ENCODE measurements at places on chromosomes 5 and 9.

- no peak for DNase-seq
These were observed 222.4 kb downstream of the DIRAS2 start for GRCh38 chr9:90420211-90420610.

DNA sequence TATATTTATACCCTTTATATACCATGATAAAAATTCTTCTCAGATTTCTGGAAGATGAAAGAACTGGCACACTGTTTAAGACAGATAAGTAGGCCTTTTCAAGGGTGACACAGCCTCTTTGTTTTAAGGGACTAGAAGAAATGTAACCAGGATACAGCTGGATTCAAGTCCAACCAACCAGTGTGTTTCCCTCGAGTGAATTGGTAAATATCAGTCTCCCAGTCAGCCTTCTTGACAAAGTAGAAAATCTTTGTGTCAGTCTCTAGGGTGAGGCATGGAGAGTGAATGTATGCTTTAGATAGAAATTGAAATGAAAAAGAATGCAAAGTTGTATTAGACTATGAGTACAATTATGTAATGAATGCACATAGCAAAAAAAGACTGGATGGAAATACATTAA is 119.1 kb downstream of the ZDHHC21 start:
- DNase-seq: no peak

GRCh38 chr9:84000186-84000585 is 19.6 kb downstream of the RMI1 start:
- peak; percentile 71 for DNase-seq

DNA sequence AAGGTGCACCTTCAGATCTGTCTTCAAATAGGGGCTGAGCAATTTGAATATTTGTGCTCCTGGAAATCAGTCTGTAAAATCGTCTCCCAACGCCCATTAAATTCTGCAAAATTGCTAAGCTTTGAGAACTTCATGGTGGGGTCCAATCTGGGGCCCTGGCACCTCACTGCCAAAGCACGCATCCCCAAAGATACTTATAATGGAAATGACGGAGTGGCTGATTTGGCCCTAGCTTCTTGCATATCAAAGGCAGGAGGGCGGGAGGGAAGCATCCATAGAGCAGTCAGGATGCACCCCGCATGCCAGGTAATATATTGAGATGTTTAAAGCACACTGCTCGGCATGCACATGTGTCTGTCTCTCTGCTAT is 422.3 kb downstream of the EBF1 start:
- DNase-seq: no peak

DNA sequence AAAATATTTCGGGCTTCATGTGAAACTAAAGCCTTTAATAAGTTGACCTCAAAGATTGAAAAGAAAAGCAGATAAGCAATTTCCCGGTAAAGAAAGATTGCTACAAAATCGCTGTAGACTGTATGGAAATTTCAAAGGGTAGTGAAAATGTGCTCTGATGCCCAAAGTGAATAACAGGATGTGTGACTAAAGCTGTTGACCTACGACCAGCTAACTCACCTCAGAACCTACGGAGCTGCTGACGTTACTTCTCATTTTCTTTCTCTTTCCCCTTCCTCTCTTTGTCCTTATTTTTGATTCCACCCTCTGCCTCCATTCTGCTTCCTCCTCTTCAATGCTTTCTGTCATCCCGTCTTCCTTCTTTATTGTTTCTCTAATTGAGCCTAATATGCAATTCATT is 103.2 kb downstream of the PDE4D start:
- DNase-seq: no peak

DNA sequence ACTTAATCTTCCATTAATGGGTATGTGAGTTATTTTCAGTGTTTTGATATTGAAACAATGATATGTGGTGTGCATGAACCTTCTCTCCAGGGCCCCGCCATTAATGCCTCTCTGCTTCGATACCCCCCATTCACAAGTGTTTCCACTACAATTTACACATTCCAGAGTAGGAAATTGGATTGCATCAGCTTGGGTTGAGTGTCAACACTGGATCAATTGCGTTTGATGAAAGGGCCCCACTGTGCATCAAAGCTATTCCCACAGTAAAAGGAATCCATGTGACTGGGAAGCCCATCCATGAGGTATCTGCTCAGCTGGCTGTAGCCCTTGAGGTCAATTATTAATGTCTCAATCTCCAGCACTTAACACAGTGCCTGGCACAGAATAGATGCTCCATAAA is 17.8 kb upstream of the LVRN start:
- no peak for DNase-seq

DNA sequence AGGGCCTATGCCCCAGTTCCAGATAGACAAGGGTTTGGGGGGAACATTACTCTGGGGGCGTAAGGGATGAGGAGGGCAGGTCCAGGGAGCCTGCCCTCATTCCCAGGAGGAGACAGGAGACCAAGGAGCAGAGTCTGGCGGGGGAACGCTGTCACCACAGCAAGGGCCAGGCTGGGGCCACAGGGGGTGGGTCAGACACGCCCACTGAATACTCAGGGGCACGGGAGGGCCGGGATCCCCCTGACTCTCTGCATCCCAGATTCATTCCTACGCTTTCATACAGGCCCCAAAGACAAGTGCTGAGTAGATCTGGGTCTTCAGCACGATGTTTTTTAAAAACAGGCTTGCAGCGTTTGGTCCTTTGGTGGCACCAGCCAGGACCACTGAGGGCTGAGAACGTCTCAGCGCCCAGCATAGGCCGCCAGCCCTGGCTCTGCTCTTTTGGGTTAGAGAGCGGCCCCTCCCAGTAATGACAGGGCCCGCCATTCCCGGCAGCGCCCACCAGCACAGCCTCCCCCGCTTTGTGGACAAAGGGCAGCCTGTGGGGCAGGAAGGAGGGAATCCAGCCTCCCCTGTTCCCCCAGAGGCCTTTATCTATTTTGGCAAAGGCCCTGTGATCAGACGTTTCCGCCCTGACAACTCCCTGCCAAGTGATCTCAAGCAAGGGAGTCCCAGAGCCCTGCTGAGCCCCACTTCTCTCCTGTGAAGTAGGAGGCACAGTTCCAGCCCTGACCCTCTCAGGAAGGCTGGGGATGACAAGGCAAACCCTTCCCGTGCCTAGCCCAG is 24.9 kb downstream of the NEK6 start:
- peak; percentile 95 for DNase-seq

DNA sequence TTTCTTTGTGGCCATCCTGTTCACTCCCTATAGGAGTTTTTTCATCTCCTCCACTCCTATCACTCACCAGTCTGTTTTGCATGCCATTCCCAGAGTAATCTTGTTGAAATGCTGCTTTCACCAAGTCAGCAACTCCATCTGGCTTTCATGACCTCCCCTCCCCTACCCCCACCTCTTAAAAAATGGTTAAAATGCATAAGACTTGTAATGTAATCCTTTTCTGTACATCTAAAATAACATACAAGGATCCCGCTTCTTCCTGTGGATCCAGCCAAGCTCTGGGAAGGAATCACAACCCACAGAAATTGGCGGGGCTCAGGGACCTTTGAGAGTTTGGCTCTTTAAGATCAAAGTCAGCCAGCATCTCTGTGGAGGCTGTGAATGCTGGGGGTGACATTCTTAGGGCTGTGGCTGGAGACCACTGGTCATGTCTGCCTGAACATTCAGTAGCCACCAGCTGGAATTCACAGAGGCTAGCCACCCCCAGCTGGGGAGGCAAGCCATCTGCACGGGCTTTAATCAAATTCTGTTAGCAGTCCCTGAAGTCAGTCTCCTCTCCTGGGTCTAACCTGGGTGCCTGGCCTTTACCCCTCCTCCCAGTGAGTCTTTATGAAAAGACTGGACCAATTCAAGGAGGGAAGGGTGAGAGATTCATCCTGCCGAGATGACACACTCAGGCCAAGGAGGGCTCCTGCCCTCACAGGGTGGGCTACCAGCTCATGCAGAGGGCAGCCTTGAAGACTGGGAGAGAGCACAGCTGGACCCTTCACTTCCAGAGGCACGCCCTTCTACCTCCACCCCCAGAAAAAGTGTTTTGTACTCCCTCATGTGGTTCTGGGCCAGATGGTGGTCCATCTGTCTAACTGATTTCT is 132.9 kb downstream of the LIFR start:
- DNase-seq: no peak

DNA sequence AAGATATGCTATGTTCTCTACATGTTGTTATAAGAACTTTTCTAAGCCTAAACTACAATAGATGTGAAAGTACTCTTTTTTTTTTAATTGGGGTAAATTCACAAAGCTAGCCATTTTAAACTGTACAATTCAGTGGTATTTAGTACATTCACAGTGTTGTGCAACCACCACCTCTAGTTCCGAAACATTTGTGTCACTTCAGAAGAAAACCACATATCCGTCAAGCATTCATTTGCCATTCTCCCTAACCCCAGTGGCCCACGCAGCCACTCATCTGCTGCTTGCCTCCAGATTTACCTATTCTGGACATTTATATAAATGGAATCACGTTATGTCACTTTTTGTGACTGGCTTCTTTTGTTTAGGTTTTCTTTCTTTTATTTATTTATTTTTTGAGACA is 43.1 kb downstream of the SPTAN1 start:
- no peak for DNase-seq

DNA sequence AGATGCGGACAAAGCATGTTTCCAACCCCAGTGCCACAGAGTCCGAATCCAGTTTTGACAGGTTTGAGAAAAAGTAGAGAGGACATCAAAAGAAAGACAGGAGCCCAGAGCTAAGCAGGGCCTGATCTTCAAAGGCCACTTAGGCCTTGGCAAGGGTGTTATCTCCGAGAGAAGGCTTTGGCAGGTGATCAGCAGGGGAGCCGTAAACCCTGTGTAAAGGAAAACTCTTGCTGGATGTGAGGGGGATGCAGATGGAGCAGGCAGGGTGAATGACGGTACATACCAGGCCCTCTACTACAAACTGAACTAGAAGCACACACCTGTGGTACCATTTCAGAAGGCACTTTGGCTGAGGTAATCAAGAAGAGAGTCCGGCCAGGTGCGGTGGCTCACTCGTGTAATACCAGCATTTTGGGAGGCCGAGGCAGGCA is 1.4 kb upstream of the HNRNPH1 start:
- DNase-seq: no peak

- DNase-seq: no peak
These were observed 50.8 kb upstream of the NOTCH1 start for GRCh38 chr9:136596630-136597031.

GRCh38 chr5:13866792-13867191 is 77.7 kb downstream of the DNAH5 start:
- DNase-seq: peak; percentile 16

DNA sequence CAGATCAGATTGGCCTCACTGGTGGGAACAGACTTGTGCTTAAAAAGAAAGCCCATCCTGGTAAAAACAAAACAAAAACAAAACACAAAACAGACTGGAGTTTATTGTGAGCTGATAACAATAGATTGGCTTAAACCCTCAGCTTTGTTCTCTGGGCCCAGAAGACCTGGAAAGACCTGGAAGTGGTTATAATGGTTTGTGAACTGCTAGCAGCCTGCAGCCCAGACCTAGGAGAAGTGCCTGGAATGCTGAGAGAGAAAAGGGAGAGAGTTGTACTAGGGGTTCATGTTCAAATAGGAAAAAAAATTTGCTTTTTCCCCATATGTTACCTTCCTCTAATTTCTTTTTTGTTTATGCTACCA is 396.6 kb downstream of the DMAC1 start:
- no peak for DNase-seq

DNA sequence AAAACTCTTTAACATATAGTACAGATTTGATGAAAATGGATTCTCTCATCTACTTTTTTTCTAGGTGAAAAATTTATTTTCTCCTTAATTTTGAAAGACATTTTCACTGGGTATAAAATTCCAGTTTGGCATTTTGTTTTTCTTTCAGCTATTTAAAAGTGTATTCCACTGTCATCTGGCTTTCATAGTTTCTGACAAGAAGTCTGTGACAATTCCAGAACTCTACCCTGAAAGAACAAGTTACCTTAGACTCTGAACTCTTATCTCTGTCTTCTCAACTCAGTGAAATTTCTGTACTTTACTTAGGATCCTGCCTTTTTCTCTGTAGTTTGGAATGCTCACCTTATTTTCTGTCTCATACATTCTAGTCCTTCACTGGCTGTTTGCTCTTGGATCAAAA is 161.7 kb downstream of the RANBP17 start:
- no peak for DNase-seq

DNA sequence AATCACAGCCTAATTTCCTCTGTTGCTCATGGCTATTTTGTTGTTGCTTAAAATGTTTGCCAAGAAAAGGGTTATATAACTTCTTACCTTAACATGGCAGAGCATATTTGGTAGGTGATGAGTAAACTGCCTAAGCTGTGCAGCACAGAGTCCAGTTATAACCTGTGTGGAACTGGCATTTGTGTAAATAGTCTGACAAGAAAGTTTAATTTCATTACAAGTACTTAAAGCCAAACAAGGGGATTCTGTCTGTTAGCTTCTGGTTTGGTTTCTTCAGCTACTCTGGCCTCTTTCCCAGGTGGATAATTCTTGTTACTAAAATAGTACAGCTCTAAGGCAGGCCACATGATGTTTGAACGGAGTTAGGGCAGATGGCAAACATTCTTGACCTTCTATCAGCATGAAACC is 72.2 kb downstream of the PTCD2 start:
- DNase-seq: peak; percentile 69

- no peak for DNase-seq
These were observed 30.0 kb upstream of the COL15A1 start for GRCh38 chr9:98913705-98914104.

DNA sequence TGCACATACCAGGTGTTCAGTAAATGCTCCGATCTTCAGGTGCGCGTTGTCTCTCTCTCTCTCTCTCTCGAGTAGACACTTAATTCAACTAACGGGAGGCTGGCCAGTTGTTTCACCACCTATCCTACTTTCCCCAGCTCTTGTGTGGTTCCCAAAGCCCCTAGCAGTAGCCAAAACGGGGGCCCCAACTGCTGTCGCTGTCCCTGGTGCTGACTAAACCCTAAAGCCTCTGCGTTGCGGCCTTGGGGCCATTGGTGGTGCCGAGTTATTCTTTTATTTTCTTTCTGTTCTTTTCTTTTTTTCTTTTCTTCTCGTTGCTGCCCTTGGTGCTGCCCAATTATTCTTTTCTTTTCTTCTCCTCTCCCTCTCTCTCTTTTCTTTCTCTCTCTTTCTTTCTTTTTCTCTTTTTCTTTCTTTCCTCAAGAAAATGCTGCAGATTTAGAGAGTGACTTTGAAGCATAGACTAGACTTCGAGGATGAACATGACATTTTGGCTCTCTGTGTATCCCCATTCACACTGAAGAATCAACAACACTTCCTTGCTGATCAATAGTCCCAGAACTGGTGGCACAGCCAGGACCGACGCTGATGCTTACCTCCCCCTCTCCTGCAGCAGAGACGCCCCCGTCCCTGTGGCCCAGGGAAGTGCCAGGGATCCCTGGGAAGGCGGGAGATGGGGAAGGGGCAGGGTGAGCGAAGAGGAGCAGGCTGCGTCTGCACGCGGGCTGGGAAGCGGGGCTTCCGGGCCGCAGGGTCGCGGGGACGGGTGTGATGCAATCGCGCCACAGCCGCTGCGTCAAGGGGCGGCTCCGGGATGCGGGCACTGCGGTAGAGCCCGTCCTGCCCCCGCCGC is at the start of gene FBLL1:
FBLL1 (plus strand) TSS at position 785 of the 853 bp plus-strand sequence. CDS start 200 bp downstream, outside the sequence.
- DNase-seq: peak; percentile 32

GRCh38 chr5:126531543-126532120 is 63.4 kb downstream of the ALDH7A1 start:
- peak; percentile 53 for DNase-seq

- DNase-seq: no peak
These were observed 56.2 kb downstream of the SSBP2 start for GRCh38 chr5:81694726-81695125.
